DND-41 (cell line): ENCODE measurements at places on chromosomes 1 and 21.
A peak's percentile ranks its signal among the peaks of the same experiment; 100 is the strongest.

GRCh38 chr1:241181471-241181870, 175.5 kb downstream of the RGS7 start:
- no peak overlapping the region for H3K4me3 ChIP-seq
- H3K4me1 ChIP-seq = no peaks in the 10 kb centered on the region
- H3K27me3 ChIP-seq = no peaks in the 10 kb centered on the region
- no peaks in the 10 kb centered on the region for H3K36me3 ChIP-seq
- DNase-seq = no peak

GRCh38 chr1:167077128-167077867, 12.9 kb downstream of the GPA33 start:
- H3K27ac ChIP-seq = no peak overlapping the region
- peaks cover 9% of the 10 kb centered on the region for H3K4me1 ChIP-seq
- DNase-seq = no peak

GRCh38 chr1:117093091-117093534, 28.4 kb downstream of the TRIM45 start:
- H3K36me3 ChIP-seq = peaks cover 96% of the 10 kb centered on the region
- H3K27me3 ChIP-seq = no peaks in the 10 kb centered on the region
- H3K4me1 ChIP-seq = no peaks in the 10 kb centered on the region
- no peak overlapping the region for H3K4me3 ChIP-seq
- H3K27ac ChIP-seq = no peak overlapping the region

- H3K4me3 ChIP-seq = no peak overlapping the region
- H3K4me1 ChIP-seq = no peaks in the 10 kb centered on the region
- no peak for DNase-seq
- no peak overlapping the region for H3K27ac ChIP-seq
Measured at GRCh38 chr1:62849031-62849430, 65.1 kb downstream of the ATG4C start.

- no peaks in the 10 kb centered on the region; the same call in 1 of the 2 replicates for H3K36me3 ChIP-seq
- H3K4me1 ChIP-seq = peaks cover 21% of the 10 kb centered on the region
- H3K27me3 ChIP-seq = peaks cover 12% of the 10 kb centered on the region
- H3K27ac ChIP-seq = no peak overlapping the region
Measured at GRCh38 chr1:10694274-10694632, 102.2 kb downstream of the CASZ1 start.

DNA sequence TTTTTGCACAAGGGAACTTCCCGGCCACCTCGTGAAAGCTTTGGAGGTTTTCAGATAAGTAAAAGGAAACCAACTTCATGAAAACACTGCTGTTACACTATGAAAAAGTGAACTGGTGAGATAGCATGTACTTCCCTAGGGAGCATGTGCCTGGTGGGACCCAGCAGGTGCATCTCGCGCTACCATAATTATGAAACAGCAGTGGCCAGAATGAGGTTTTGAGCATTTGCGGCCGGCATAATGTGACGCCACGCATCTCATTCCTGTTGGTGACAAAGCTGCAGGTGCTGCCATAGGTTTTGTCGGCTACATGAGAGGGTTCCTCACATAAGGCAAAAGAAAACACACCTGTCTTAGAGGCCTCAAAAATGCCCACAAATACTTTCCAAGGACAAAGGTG, 1.7 kb downstream of the KRTAP10-3 start:
- DNase-seq = no peak
- H3K36me3 ChIP-seq = no peaks in the 10 kb centered on the region
- no peaks in the 10 kb centered on the region for H3K27me3 ChIP-seq
- H3K4me3 ChIP-seq = no peak overlapping the region

DNA sequence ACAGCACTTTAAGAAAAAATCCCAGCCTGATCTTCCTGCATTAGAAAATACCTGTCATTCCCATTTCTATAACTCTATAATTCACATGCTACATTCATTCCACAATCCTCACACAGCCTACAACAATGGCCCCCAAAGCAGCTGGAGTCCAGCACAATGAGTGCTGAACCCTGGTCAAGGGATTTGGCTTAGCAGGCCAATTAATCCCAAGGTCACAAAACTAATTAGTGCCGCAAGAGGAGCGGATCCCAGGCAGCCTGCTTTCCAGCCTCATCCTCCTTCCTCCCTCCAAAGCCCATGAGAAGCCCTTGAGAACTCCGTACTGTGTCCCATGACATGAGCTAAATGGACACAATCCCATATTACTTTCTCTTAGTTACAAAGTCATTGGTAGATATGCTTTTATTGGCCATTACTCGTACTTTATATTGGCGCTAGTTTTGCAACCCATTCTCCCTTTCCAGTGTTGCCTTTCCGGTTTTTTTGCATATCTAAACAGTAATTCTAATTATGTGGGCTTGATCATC, 94.8 kb downstream of the DAB1 start:
- DNase-seq = no peak
- H3K36me3 ChIP-seq = no peaks in the 10 kb centered on the region
- no peak overlapping the region for H3K27ac ChIP-seq
- H3K4me1 ChIP-seq = no peaks in the 10 kb centered on the region

DNA sequence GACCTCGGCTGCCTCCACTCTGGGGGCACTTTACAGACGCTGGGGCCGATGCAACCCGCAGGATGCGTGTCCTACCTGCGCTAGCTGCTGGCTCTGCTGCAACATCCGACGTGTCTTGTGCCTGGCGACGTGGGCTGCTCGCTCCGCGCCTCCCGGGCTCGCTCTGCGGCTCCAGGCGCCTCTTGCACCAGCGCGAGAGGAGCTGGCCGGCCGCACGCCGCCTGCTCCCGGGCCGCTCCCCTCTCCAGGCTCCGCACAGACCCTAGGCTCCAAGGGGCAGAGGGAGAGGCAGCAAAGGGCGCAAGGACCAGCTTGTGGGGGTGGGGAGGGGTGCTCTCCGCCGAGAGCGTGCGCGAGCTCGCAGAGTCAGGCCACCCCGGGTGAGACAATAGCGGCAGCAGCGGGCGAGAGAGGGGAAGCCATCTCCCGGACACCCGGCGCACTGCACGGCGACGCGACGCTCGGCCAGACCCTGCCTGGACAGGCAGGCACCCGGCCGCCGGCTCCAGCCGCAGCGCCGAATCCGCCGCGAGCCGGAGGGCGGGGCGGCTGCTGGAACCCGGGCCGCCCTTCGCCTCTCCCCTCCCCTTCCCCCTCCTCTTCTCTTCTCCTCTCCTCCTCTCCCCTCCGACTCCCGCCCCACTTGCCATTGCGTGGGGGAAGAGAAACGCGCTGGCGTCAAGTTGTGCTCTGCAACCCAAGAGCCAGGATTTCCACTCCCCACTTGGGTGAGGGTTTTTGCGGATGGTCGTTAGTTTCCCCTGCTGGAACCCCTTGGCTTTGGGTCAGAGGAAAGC, at the start of gene PIK3C2B:
Gene PIK3C2B (minus strand): TSS at position 525 of the 797 bp plus-strand sequence. CDS start 25,003 bp downstream, outside the sequence.
- H3K27ac ChIP-seq = peak within 1 kb of the TSS; percentile 84
- H3K36me3 ChIP-seq = peaks cover 9% of the 10 kb centered on the region
- peak within 1 kb of the TSS; percentile 93 for H3K4me3 ChIP-seq
- DNase-seq = peak; percentile 76

GRCh38 chr1:231751415-231751814, 124.8 kb downstream of the DISC1 start:
- no peak overlapping the region for H3K4me3 ChIP-seq
- peaks cover 12% of the 10 kb centered on the region for H3K36me3 ChIP-seq
- H3K27me3 ChIP-seq = no peaks in the 10 kb centered on the region
- DNase-seq = no peak

GRCh38 chr1:99872063-99872462, 21.9 kb downstream of the AGL start:
- no peaks in the 10 kb centered on the region for H3K4me1 ChIP-seq
- no peak for DNase-seq
- H3K4me3 ChIP-seq = no peak overlapping the region
- H3K27me3 ChIP-seq = no peaks in the 10 kb centered on the region
- H3K27ac ChIP-seq = no peak overlapping the region

GRCh38 chr1:63928186-63929105, 154.6 kb downstream of the ROR1 start:
- H3K36me3 ChIP-seq = no peaks in the 10 kb centered on the region
- H3K4me3 ChIP-seq = no peak overlapping the region
- H3K27ac ChIP-seq = no peak overlapping the region
- no peaks in the 10 kb centered on the region for H3K4me1 ChIP-seq

GRCh38 chr21:41961282-41961701, 7.5 kb upstream of the C2CD2 start:
- no peaks in the 10 kb centered on the region for H3K36me3 ChIP-seq
- peaks cover 10% of the 10 kb centered on the region for H3K4me1 ChIP-seq
- H3K4me3 ChIP-seq = no peak overlapping the region
- H3K27me3 ChIP-seq = no peaks in the 10 kb centered on the region

DNA sequence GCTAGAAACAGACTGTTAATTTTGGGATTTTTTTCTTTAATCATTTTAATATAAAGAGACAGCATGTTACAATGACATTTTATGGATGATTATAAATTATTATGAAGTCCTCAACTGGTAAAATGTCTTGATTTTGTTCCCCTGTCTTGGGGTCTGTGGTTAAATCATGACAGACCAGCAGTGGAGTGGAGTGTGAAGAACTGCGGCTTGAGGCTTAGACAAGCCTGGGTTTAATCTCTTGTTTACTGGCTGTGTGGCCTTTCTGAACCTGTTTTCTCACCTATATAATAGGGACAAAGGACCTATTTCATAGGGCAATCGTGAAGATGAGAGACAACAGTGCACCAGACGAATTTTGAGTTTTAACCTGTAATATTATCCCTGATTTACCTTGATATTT, 1.8 kb upstream of the UMODL1 start:
- no peak overlapping the region for H3K27ac ChIP-seq
- no peaks in the 10 kb centered on the region for H3K27me3 ChIP-seq
- no peak for DNase-seq

GRCh38 chr1:84862810-84863251, 30.2 kb downstream of the LPAR3 start:
- DNase-seq = peak; percentile 65
- H3K36me3 ChIP-seq = no peaks in the 10 kb centered on the region
- H3K27me3 ChIP-seq = peaks cover 2% of the 10 kb centered on the region
- peaks cover 14% of the 10 kb centered on the region for H3K4me1 ChIP-seq

- DNase-seq = no peak
- H3K4me1 ChIP-seq = no peaks in the 10 kb centered on the region
- H3K4me3 ChIP-seq = no peak overlapping the region
- no peaks in the 10 kb centered on the region for H3K27me3 ChIP-seq
Measured at GRCh38 chr1:29970747-29971325, 734.5 kb downstream of the PTPRU start.

GRCh38 chr1:28540651-28541050, 12.2 kb upstream of the TRNAU1AP start:
- peaks cover 32% of the 10 kb centered on the region for H3K36me3 ChIP-seq
- H3K4me3 ChIP-seq = no peak overlapping the region
- no peak for DNase-seq
- H3K27me3 ChIP-seq = no peaks in the 10 kb centered on the region
- no peak overlapping the region for H3K27ac ChIP-seq

DNA sequence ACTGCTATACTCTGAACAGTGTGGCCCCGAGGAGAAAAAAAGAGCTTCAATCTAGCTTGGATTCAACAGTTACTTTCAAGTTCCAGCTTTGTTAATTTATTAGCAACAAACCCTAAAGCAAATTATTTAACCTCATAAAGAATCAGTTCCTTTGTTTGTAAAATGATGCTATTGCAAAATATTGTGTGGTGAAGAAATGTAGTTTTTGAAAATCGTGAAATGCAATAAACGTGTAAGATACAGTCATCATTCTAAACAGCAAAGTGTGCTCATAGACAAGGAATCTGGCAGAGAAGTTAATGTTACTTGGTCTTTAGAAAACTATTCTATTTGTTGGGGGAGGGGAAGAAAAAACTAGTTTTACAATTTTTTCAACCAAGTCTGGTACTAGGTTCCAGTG, 297.6 kb upstream of the ADGRL4 start:
- DNase-seq = no peak
- H3K27ac ChIP-seq = no peak overlapping the region
- no peaks in the 10 kb centered on the region for H3K27me3 ChIP-seq
- H3K4me1 ChIP-seq = no peaks in the 10 kb centered on the region

GRCh38 chr1:66278260-66279021, 255.5 kb upstream of the SGIP1 start:
- peaks cover 11% of the 10 kb centered on the region for H3K27me3 ChIP-seq
- no peak overlapping the region for H3K27ac ChIP-seq
- peaks cover 22% of the 10 kb centered on the region for H3K4me1 ChIP-seq

- no peak for DNase-seq
- H3K4me1 ChIP-seq = no peaks in the 10 kb centered on the region
- H3K27ac ChIP-seq = no peak overlapping the region
- no peaks in the 10 kb centered on the region for H3K27me3 ChIP-seq
- H3K4me3 ChIP-seq = no peak overlapping the region
Measured at GRCh38 chr1:167362638-167363037, 142.0 kb downstream of the POU2F1 start.

GRCh38 chr1:28680151-28680550, 11.6 kb downstream of the GMEB1 start:
- no peaks in the 10 kb centered on the region for H3K27me3 ChIP-seq
- H3K4me1 ChIP-seq = no peaks in the 10 kb centered on the region
- no peak overlapping the region for H3K4me3 ChIP-seq

DNA sequence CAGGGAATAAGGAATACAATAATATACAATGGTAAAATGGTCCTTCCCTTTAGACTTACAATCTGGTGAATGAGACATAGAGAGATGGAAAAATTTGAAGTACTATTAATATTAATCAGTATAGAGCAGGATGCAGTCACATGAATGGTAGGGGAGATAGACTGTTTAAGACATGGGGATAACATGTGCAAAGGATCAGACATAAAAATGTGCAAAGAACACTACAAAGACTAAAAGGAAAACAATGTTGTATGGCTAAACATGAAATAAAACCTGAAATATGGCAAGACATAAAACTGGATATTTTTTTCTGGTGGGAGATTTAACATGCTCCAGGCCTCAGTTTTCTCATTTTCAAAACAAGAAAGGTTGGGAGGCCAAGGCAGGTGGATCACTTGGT, 182.4 kb upstream of the DPT start:
- DNase-seq = no peak
- no peaks in the 10 kb centered on the region for H3K27me3 ChIP-seq
- H3K4me1 ChIP-seq = no peaks in the 10 kb centered on the region
- no peak overlapping the region for H3K27ac ChIP-seq

- H3K4me3 ChIP-seq = no peak overlapping the region
- DNase-seq = no peak
- H3K36me3 ChIP-seq = no peaks in the 10 kb centered on the region
- no peaks in the 10 kb centered on the region for H3K27me3 ChIP-seq
Measured at GRCh38 chr21:29219165-29219770, 79.5 kb upstream of the BACH1 start.

DNA sequence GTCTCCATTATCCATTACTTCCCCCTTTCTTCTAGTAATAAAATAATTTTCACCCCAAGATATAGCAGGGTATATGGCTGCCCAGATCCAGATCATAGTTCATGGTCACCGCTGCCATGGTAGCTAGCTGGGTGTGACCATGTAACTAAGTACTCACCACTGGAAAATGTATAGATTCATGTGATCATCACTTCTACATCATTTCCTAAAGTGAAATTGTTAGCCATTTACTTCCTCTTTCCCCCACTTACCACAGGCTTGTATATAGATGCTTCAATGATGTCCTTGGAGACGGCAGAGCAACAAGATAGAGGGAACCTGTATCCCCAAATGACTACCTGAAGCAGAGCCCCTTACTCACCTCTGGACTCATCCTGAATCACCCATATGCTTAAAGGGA, 22.7 kb upstream of the EYA3 start:
- no peak overlapping the region for H3K4me3 ChIP-seq
- DNase-seq = no peak
- no peaks in the 10 kb centered on the region for H3K36me3 ChIP-seq
- H3K27ac ChIP-seq = no peak overlapping the region
- H3K27me3 ChIP-seq = no peaks in the 10 kb centered on the region
